ENCODE measurements at places on chromosomes 1 and 21. TPM values are rescaled to one million over a fixed set of nuclear protein-coding genes. Genes with fewer than 3 reads are reported as not detected.

Gene OLIG1
- not detected for total RNA-seq

Gene BEST4
- 0.22 TPM for total RNA-seq

Gene FAM78B
- not detected for total RNA-seq

Gene LHX4
- total RNA-seq = 0.14 TPM

Gene ELAPOR1
- 0.22 TPM for total RNA-seq

Gene CD84
- total RNA-seq = not detected

Gene TMEM52
- 0.44 TPM for total RNA-seq

Gene DEPDC1
- total RNA-seq = 1.1 TPM

Gene USH2A
- total RNA-seq = under 0.01 TPM
